Bone marrow (tissue), 2 donors: ENCODE measurements at places on chromosomes 2 and 18.

DNA sequence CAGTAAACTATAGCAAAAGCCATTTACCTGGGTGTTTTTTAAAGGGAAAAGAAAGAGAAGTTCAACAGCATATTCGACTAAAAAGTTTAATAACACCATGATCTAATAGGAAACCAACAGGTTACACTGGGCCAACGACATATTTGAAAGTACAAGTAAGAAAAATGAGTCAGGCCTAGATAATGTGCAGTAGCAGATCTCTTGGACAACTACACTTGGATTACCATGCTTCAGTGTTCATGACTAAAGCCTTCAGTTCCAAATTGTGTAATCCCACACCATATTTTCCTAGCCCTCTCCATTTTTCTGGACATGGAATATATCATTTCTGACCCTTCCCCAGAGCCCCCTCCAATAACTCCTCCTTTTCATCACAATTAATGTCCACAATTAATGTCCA lies 39.1 kb upstream of the FIGN start:
- no peak for DNase-seq

DNA sequence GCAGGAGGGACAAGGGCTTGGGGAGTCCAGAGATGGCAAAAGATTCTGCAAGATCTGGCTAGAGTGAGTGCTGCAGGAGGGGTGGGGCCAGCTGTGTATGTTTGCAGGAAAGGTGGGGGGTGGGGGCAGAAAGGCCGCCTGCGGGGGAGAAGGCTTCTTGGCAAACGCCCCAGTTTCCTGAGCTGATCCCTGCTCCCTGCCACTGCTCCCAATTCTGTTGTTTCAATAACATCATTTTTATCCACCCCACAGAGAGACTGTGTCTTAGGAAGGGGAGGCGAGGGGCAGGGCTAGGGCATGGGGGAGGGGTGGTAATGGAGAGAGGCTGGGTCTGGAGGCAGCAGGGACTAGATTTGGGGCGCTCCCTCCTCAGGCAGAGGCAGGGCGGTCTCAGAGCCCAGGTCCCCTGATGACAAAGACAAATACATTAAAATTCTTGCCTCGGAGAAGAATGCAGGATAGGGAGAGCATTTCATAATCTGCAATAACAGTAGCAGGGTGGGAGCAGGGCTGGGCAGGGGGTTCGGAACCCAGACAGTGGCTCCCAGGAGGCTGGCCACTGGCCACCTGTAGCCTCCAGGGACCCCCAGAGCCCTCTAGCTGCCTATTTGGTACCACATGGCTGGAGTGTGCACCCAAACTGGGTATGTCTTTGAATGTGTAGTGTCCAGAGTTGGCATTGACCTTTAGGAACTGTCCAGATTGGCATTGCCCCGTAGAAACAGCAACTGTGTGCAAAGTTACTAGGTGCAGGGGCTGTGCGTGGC lies 2.1 kb upstream of the WNT6 start:
- DNase-seq, result no peak

GRCh38 chr2:37349231-37349860 lies 4.9 kb downstream of the QPCT start:
- DNase-seq, result peak; percentile 30

GRCh38 chr2:38615237-38615636 lies 12.5 kb upstream of the HNRNPLL start:
- DNase-seq, result no peak
